Stimulated activated CD4-positive, alpha-beta T cell treated with anti-CD3 and anti-CD28 coated beads, Interleukin-1b, Interleukin-23, amount 100 ng/mL, for 1 hour (primary cell): ENCODE measurements at places on chromosomes 1 and 21.

- DNase-seq = no peak
Measured at GRCh38 chr1:96357141-96357765, 364.3 kb upstream of the PTBP2 start.

DNA sequence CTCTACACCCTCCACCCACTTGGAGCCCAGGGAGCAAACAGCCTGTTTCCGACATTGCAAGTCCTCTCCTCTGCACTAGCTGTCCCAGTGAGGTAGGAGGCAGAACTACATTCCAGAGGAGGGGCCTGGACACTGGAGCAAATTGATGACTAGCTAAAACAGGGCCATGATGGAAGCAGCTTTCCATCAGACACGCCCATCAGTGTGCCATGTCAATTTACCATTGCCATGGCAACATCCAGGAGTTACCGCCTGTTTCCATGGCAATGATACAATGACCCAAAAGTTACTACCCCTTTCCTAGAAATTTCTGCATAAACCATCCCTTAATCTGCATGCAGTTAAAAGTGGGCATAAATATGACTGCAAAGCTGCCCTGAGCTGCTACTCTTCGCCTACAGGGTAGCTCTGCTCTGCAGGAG lies 647.1 kb downstream of the PTPRU start:
- DNase-seq = no peak

GRCh38 chr1:21118167-21118566 lies 58.5 kb downstream of the EIF4G3 start:
- DNase-seq = no peak

- no peak for DNase-seq
Measured at GRCh38 chr1:170175041-170175440, 29.3 kb downstream of the NTMT2 start.

GRCh38 chr1:226098870-226099835 lies 36.6 kb downstream of the H3-3A start:
- DNase-seq = no peak

GRCh38 chr1:14756589-14757285 lies 158.3 kb downstream of the KAZN start:
- DNase-seq = no peak

GRCh38 chr1:178093494-178093950 lies 382 bp upstream of the RASAL2 start:
- DNase-seq = peak; percentile 9

DNA sequence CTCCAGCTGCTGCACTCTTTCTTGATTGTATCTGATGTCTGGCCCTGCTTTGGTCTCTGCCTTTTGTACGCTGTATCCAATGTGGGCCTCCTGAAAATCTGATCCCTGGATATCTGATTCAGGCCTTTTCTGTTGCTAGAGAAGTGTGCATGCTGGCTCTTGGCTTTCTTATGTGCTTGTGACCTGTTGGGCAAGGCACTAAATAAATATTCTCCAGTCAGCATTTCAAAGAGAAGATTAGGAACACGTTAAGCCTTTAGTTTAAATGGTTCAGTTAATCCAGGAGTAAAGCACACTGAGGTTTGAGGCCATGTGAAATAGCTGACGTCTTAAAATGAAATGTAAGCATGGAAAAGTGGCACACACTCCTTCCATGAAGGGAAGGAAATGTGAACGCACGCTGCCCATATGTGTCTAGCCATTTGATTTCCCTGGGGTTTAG lies 9.3 kb upstream of the F3 start:
- DNase-seq = no peak

GRCh38 chr1:169886422-169886821 lies 7.3 kb downstream of the SCYL3 start:
- DNase-seq = no peak

GRCh38 chr21:28489162-28489561 lies 503.5 kb downstream of the LTN1 start:
- DNase-seq = no peak

DNA sequence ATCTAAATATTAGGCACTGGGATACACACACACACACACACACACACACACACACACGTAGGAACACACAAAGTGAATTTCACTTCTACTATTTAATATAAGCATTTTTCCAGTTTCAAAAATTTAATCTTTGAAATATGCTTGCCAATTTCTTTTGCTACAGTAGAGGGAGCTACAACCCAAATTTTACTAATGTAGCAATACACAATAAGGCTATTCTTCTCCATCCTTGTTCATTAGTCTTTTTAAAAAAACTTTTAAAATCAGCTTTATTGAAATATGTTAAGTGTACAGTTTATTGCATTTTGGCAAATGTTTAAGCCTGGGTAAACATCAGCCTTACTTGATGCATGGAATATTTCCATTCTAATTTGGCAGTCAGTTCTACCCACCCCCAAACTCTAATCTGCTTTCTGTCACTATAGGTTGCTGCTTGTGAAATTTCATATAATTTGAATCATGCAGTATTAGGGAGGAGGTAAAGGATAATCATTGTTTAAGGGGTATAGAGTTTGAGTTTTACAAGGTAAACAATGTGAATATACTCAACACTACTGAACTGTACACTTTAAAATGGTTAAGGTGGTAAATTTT lies 93.0 kb upstream of the TENT5C start:
- DNase-seq = no peak

DNA sequence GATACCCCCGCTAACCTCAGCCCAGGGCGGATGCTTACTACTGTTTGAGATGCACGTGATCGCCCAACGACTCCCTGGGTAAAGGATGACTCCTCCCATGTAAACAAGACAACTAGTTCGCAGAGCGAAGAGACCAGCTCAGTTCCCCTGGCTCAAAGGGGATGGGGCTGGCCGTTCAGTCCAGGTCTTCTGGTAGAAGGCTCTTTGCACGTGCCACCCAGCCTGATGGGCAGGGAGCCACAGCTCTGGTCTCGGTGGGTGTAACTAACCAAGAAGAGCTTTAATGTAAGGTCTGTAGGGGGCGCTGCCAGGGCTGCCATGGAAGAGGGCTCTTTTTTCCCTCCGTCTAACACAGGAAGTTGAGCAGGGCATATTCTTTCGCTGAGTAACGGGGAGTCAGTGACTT lies 49.4 kb upstream of the PARP1 start:
- no peak for DNase-seq

DNA sequence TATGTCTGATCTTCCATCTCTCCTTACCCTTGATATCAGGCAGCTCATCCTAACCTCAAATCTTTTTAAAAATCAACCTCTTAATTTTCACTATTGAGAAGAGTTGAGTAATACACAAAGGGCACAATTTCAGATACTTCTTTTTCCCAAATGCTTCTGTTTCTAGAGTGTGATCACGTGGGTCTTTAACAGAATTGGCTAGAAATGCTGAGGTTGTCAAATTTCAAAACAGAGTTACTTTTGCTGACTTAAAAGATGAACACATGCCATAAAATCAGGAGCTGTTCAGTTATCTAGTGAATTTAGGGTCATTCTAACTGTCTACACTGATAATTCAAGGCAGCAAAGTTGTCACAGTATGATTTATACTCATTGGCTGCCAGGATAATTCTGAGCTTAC lies 63.6 kb upstream of the NGF start:
- DNase-seq = no peak

GRCh38 chr1:11697188-11697892 lies 5.8 kb downstream of the DRAXIN start:
- no peak for DNase-seq

- no peak for DNase-seq
Measured at GRCh38 chr1:112304126-112304525, 91.9 kb upstream of the CTTNBP2NL start.

- DNase-seq = no peak
Measured at GRCh38 chr1:54156986-54157385, 4.2 kb upstream of the CDCP2 start.

- no peak for DNase-seq
Measured at GRCh38 chr1:214472364-214472763, 79.0 kb downstream of the PTPN14 start.

- DNase-seq = no peak
Measured at GRCh38 chr1:4513685-4514084, 140.7 kb upstream of the AJAP1 start.

GRCh38 chr1:16088996-16089395 lies 15.5 kb upstream of the FAM131C start:
- no peak for DNase-seq

GRCh38 chr21:44955141-44955797 lies 15.4 kb downstream of the SLX9 start:
- no peak for DNase-seq

- DNase-seq = no peak
Measured at GRCh38 chr21:42160765-42161164, 58.2 kb upstream of the ABCG1 start.

GRCh38 chr1:67755160-67755559 lies 70.2 kb downstream of the GADD45A start:
- no peak for DNase-seq

- no peak for DNase-seq
Measured at GRCh38 chr1:48292706-48293105, 70.2 kb downstream of the SLC5A9 start.

DNA sequence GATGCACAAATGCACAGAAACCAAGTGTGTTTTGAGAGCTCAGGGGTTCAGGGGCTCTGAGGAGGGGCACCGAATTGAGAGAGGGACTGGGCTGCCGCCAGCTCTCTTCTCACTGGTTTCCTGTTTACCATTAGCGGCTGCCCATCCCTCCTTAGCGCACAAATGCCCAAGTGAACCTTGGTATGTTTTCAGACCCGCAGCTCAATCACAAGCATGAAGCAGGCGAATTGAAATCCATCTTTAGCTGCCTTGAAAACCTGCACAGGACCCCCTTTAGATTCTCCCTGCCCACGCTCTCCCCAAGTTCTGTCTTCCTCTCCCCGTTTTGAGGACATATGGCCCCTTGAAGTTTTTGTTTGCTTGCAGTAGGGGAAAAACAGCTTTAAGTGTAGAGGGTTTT lies 61.1 kb upstream of the ACOT11 start:
- DNase-seq = no peak

DNA sequence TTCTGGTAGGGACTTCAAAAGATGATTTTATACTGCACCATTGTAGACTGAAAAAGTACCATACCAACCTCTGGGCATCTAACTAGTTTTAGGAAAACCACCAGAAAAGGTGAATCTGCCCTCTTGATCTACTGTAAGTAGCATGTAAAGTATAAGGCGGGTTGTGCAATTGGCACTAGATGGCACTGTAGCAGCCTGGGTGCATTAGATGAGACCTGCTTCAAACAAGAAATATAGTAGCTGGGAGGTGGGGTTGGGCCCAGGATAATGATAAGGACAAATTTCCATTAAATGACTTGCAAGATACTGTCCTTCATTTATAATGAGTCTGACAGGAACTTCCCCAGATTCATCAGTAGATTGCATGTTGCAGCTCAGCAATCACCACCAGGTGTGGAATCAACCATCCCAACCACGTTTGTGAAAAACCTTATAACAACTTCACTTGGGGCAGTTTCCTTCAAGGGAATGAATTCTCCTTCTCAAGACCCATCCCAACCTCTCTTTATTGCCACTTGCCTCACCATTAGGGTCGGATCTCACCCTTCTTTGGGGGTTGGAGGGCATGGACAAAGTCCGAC lies 37.3 kb upstream of the IL10 start:
- no peak for DNase-seq

DNA sequence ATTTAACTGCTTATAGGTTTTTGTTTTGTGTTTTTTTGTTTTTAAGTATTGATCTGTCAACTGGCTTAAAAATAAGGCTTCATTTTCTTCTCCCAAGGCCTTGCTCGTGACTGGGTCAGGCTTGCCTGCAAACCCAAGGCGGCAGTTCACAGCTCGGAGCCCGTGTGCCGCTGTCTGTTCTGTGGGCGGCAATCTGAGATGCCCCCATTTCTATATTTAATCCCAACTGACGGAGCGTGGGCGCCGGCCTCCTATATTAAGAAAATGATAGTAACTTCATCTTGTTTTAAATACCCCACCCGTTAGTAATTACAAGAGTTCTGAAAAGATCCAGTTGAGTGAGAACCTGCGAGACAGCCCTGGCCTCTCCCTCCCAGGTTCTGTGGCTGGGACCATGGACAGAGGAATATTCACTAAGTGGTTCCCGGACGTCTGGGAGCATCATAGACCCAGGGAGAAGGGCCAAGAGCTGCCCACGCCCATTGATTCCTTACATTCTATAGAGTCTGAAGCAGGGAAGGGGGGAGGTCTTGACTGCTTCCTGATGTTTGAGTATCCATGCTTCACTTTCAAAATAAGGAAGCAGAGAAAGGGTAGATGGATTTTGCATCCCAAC lies 42.6 kb upstream of the GPR153 start:
- DNase-seq = no peak

DNA sequence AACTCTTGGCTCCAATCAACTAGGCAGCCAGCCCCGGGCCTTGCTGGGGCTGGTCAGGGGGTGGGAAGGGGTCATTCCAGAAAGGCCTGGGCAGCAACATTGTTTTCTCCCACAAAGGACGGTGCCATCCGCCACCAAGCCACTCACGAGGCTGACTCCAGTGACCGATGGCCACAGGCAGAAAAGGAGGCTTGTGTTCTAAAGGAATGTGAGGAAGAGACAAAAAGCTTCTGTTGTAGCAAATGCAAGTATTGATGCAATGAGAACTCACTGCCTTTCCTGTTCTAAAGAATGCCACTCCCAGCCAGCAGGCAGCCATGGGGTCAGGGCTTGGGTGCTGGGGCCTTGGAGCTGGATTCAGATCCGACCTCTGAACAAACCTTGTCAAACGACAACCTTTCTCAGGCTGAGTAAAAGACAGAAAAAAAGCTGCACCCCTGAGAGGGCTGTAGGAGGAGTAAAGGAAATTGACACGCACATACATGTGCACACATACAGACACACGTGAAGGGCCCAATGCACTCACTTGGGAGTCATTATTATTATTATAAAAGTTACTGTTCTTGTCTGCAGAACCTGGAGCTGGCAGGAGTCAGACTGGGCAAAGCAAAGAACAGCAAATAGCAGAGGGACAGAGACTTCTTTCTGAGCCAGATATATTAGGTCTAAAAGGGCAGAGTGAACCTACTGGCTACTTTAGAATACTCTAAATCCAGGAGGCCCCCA lies 13.9 kb upstream of the PRMT2 start:
- DNase-seq = no peak

GRCh38 chr1:109969146-109969829 lies 15.3 kb upstream of the AHCYL1 start:
- no peak for DNase-seq

- DNase-seq = no peak
Measured at GRCh38 chr1:39441797-39442196, 49.6 kb upstream of the BMP8A start.

GRCh38 chr1:104987210-104987609 lies 1237.5 kb downstream of the AMY1C start:
- no peak for DNase-seq

GRCh38 chr1:175148068-175148467 lies 44.5 kb downstream of the KIAA0040 start:
- DNase-seq = no peak

DNA sequence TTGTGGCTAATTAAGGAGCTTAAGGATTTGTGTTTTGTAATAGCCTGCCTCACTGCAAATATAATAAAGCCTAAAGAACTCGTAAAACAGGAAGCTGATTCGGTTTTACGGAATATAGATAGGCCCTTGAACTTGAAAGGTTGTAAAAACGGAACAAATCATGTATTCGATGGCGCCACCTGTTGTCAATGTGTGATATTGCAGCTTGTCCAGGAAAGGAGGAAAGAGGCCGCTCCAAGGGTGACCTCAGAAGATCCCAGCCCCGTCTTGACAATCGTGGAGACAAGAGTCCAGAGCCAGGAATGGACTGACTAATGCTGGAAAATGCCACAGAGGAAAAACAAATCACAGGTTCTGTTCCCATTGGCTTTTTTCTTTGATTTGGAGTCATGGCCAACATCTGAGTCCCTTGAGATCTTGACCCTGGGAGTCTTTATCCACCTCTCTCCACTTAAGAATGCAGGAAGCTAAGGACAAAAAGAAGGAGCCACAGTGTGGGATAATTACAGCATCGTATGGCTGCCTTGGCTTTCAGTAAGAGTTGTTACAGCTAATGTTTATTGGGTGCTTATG lies 7.0 kb upstream of the IGSF21 start:
- peak; percentile 21 for DNase-seq
